ENCODE measurements at places on chromosomes 1 and 21. TPM values are rescaled to one million over a fixed set of nuclear protein-coding genes. Genes with fewer than 3 reads are reported as not detected.

DNA sequence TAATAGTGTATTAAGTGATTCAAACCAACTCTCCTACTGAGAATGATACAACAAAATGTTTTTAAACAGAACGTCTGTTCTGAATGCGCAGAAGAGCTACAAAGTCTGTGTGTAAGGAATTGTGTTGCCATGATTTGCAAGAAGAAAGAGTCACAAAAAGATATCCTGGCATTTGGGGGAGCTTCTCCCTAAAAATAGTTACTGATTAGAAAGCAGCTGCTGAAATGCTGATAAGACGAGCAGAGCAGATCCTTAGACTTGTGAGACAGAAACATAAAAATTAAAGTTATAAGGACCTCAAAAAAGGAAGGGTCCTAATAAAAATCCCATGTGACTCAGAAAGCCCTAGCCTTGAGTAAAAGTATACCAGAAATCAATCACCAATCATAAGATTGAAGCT, 54.9 kb upstream of the CRB1 start:
- no peak for DNase-seq

DNA sequence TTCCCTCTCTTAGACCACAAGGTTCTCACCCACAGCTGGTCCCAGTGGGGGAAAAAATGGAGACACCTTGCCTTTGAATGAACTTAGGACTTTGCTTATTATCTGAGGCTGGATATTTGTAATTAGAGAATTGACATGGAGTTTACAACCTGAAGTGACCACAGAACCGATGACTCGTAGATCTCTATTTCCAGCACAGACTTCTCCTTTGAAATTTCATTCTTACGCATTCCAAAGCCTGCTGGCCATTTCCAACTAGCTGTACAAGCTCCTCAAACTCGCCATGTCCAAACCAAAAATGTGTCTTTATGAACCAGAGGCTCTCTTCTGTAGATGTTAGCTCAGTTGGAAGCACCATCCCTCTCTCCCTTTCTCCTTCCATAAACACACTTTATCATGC, 12.0 kb downstream of the RAB7B start:
- DNase-seq: peak; percentile 15

HFM1 gene
- total RNA-seq: 2.7 TPM

GRCh38 chr1:220776720-220777326, 9.9 kb upstream of the MTARC1 start:
- peak; percentile 92 for DNase-seq

GRCh38 chr1:93565496-93566206, 116.0 kb downstream of the BCAR3 start:
- no peak for DNase-seq

DNA sequence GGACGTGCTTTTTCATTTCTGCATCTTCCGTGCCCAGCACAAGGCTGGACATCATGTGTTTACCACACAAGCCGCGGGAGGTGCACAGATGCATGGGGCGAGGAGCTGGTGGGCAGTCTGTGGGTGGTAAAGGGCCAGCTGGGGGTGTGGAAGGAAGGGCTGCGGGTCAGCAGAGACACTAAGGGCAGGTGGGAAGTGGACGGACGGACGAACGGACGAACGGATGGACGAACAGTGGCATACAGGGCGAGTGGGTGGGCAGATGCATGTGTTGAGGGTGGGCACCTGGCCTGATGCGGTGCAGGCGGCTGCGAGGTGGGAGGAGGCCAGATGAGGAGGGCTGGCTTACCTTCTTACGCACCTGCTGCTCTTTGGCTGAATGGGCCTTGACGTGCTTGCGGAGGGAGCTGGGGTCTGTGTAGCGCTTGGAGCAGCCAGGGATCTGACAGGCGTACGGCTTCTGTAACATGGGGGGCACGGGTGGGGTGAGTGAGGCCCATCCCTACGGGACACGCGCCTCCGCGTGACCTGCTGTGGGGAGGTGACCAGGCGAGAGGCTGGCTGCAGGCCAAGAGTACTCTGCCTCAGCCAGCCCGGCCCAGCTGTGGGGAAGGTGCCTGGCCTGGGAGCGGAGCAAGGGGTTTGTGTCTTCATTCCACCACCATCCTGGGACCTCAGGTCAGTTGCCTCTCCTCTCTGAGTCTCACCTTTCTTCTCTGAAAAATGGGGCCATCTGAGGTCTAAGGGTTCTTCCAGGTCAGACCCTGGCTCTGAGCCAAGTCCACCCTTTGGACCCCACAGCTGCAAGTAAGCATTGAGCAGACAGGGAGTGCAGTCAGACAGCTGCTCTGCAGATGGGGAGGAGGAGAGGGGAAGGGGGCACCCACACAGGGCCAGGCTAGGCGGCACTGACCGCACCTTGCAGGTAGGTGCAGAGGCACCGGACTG, 65.5 kb downstream of the DMRTB1 start:
- DNase-seq: no peak

- DNase-seq: no peak
These were observed 36.8 kb downstream of the DNAJC6 start for GRCh38 chr1:65346190-65346589.

DNA sequence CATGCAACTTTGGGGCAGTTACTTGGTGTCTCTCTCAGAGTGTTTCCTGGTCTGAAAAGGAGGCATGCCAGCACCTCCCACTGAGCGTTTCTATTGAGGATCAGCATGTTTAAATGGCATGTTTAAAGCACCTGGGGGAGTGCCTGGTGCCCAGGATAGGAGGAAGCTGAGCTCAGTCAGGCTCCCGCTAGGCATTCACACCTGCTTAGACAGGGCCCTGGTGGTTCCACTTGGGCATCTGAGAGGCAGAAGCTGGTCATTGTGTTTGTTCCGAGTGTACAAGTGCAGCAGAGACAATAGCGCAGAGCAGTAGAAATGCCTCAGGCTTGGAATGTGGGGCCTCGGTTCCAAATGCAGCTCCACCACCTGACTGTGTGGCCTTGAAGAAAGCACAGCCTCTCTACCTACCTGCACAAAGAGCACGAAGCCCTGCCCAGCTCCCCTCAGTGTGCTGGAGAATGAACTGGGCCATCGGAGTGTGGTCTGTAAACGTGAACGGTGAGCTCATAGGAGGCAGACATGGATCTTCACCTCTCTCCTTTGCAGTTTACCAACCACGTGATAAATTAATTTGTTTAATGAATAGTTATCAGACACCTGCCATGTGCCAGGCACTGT, 20.3 kb upstream of the TMEM222 start:
- no peak for DNase-seq

RCOR3 gene
- 58.2 TPM for total RNA-seq

DNA sequence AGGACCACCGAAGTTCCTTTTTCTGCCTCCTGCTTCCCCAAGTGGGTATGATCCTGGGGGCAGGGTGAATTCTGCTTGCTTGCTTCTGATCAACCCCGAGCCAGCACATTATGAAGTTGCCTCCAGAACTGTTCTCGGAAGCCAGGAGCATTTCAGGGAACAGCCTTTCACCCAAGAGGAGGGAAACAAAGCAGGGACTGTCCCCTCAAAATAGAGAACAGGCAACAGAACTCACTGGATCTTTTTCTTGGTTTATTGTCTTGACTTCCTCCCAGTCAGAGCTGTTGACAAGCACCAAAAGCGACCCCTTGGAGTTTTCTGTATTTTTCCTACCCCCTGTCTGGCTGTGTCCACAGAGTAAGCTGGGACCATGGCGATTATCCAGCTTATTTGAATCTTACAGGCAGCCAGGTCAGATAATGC, 258.3 kb upstream of the SGIP1 start:
- no peak for DNase-seq

ORC1 gene
- total RNA-seq: 0.11 TPM

- no peak for DNase-seq
These were observed 116.7 kb downstream of the LACTBL1 start for GRCh38 chr1:22855668-22856606.

DIRAS3 gene
- 37.8 TPM for total RNA-seq

DNA sequence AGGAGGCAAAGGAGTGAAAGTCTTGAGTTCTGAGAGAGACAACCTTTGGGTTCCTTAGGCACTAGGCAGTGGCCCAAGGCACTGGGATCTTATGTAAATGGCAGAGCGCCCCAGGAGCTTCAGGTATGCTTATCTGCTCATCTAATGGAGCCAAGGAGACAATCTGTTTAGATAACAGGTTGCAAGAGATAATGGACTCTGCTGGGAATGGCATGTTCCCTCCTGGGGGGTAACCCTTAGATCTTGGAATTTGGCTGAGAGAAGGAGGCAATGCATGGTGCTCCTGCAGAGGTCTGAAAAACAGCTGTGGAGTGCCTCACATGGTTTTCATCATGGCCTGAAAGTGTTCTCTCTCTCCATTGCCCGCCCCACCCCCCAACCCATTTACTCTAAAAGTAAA, 44.1 kb upstream of the WLS start:
- DNase-seq: no peak

- no peak for DNase-seq
These were observed 2.7 kb downstream of the MIA3 start for GRCh38 chr1:222620566-222620965.

DNA sequence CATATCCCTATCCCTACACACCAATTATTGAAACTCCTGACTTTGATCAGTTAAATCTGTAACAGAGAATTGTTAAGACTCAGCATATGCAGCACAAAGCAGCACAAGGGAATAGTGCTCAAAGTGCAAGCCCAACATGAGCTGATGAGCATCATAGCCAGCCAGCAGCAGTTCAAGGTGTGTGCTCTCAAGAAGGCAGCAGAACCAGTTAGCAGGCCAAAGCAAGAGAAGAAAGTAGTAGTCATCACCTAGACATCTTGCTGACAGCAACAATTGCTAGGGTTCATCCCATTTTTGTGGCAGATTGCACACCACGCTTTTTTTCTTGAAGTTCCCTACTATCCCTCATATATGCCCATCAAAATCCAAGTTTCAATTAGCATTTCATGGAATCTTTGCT, 478.3 kb downstream of the COL11A1 start:
- DNase-seq: no peak

TTC24 gene
- total RNA-seq: not detected

CDCA8 gene
- total RNA-seq: 0.27 TPM

GRCh38 chr1:7921796-7922195, 18.8 kb downstream of the TNFRSF9 start:
- no peak for DNase-seq

GRCh38 chr1:107277022-107277421, 136.2 kb downstream of the NTNG1 start:
- DNase-seq: no peak

OXCT2 gene
- total RNA-seq: 1.3 TPM

- DNase-seq: no peak
These were observed 325.6 kb downstream of the DISC1 start for GRCh38 chr1:231952154-231952553.

DNA sequence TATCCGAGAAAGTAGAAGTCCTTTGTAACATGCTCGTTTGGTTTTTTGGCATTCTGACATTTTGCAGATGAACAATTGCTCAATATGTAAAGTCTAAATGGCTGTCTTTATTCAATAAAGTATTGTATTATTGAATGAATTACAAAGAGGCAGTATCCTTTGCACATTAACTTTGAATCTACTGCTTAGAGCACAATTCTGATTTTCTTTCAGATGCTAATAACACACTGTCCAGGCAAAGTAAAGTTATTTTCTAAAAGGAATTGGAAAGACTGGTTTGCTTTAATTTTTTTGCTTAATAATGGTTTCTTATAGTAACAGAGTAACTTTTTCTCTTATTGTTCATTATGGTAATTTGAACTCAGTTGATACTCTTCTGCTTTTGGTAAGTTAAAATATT, 494.8 kb downstream of the RWDD3 start:
- DNase-seq: no peak

FAM72C gene
- total RNA-seq: not detected

GRCh38 chr1:239212811-239213220, 173.6 kb upstream of the CHRM3 start:
- no peak for DNase-seq

GRCh38 chr1:157147037-157147436, 8.8 kb upstream of the ETV3 start:
- DNase-seq: no peak

DNA sequence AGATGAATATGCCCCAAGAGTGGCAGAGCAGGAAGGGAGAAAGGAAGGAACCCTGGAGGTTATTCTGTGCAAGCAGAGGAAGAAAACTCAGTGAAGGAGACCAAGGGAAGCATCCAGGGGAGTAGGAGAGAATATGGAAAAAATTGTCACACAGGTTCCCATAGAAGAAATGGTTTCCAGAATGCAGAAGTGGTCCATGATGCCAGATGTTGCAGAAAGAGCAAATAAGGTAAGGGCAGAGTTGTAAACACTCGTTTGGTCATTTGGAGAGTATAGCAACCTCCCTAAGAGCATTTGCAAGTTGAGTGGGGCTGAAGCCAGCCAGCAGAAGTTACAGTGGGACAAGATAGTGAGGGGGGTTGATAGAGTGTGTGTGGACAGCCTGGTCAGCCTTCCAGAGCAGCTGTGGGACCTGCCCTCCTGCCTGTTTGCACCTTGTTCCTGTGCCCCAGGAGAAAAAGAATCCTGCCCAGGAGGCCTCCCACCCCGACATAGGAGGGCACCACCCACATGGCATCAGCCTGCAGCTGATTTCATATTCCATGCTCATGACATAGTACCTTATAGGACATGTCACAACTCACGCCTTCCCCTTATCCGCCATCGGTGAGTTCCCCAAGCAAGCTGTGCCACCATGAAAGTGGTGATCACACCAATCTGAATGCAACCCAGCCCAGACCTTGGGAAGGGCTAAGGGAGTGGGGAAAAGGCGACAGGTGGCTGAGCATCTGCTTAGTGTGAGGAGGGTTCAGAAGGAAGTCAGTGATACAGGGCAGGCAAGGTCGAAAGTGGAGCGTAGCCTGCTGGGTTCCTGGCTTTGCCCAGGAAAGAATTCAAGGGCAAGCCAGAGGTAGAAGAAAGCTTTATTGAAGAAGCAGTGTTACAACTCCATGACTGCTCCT, 8.2 kb upstream of the NEK2 start:
- DNase-seq: no peak

- no peak for DNase-seq
These were observed 344.8 kb downstream of the SIPA1L2 start for GRCh38 chr1:232285138-232285537.

CA6 gene
- total RNA-seq: not detected

LRRC7 gene
- total RNA-seq: 0.11 TPM

GRCh38 chr1:208004851-208005250, 93.9 kb upstream of the CD34 start:
- peak; percentile 47 for DNase-seq
